ENCODE measurements at places on chromosomes 2 and 18. TPM values are rescaled to one million over a fixed set of nuclear protein-coding genes. Genes with fewer than 3 reads are reported as not detected.

GRCh38 chr2:231341100-231341499, 54.4 kb upstream of the B3GNT7 start:
- no peak for DNase-seq

- no peak for DNase-seq
Measured at GRCh38 chr18:41645589-41646360, 309.3 kb upstream of the PIK3C3 start.

- DNase-seq: no peak
Measured at GRCh38 chr2:121888189-121888557, 132.7 kb downstream of the TSN start.

GRCh38 chr18:31429623-31430022, 17.9 kb upstream of the DSG3 start:
- no peak for DNase-seq

Gene CDK15
- total RNA-seq: 6.4 TPM

DNA sequence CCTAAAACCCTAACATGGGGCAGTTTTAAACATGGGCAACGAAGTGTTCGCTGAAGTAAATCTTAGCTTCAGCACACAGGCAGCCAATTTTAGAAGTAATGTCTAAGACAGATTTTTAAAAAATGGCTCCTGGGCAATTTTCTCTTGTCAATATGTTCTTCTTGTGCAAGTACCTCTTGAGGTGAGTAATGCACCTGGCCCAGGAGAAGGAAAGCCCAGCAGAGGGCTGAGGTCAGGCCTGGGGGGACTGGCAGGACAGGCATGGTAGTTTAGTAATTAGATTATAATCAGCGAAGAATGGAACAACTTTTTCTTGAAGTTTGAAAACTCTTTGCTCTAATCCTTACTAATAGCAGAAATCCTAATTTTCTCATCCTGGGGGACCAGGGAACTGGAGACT, 77.6 kb downstream of the SPRED2 start:
- DNase-seq: no peak

DNA sequence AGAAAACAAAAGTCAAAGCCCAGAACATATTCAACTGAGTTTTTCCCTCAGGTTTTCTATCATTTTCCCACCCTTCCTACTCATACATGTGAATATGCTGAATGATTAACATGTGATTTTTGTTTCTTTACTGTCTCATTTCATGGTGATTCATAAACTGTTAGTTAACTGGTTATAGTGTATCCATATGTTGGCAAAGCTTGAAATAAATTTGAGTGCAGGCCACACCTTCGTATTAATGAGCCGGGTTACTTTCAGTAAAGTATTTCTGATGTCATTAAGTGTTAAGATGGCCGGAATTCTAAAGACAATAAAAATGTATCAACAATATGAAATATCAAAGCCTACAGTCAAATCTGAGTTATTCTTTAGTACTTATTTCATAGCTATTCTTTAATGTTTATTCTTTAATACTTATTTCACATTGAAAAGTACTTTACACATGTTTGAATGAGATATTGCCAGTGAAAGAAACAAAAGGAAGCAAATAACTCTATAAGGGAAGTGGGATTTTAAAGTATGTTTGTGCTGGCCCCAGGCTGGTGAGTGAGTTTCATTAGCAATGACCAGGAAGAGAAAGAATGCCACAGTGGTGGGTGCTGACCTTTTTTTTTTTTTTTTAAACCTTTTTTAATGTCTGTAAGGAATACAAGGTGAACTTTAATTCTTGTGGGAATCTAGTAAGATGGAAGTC, 178.6 kb downstream of the NEDD4L start:
- DNase-seq: no peak

DNA sequence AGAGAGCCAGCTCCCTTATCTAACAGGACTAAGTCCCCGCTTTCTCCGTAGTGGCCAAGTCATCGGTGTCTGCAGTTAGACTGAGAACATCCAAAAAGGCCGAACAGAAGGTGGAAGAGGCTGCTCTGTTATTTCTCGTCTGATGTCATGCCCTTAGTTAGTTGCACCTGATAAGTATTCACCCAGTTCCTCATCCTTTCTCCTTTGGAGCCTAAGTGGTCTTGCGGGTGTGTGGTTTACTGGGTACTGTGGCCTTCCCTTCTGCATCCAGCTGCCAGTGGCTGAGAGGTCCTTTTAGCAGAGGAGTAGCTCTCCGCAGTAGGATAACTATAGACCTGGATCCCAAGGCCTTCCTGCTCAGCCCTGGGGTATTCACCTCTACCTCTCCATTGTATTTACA, 211.6 kb downstream of the BCL2 start:
- no peak for DNase-seq

DNA sequence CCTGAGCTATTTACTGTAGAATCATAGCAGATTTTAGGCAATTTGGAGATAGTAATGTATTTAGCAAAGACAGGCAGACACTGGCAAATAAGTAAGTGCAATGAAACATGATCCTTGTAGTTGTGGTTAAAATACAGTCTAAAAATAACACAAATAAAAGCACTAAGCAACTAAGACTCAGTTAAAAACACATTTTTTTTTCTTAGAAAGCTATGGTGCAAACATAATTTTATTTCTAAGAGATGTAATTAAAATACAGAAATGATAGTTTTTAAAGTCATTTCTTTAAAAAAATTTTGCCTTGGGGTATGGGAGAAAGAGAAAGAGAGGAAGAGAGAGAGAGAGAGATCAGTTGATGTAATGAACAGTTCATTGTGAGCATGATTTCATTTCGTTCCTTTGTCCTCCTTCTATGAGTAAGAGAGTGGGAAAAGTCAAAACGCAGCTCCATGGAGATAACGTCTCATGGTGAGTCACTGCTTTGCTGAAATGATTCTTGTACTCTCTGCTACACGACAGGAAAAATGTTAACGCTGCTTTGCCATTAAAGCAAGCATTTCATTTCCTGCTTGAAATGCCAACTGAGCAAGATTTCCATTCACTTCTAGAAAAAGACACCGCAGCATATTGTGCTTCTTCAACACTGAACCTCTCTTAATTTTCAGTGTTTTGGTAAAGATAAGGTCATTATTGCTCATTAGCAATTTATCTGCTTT, 61.3 kb upstream of the PGAP1 start:
- peak; percentile 91 for DNase-seq

DNA sequence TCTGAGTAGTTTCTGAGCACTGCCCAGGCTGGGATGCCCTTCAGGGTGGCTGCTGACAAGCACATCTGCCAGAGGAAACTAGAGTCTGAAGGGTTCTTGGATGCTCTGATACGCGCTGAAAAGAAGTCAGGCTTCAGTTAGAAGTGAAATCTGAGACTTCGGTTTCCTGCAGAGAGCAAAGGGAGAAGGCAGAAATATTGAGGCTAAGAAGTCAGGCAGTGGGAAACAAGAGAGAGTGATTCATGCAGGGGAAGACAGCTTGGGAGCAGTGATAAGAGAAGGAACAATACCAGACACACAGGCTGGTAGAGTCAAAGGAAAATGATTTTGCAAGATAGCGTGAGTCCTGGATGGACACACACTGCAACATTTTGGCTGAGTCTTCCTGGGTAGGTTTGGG, 51.0 kb upstream of the BOD1L2 start:
- no peak for DNase-seq

- no peak for DNase-seq
Measured at GRCh38 chr18:47898696-47899095, 31.8 kb downstream of the SMAD2 start.

Gene ARMC9
- total RNA-seq: 21.3 TPM

Gene CTDSP1
- total RNA-seq: 49.0 TPM

Gene TTC31
- total RNA-seq: 13.5 TPM

DNA sequence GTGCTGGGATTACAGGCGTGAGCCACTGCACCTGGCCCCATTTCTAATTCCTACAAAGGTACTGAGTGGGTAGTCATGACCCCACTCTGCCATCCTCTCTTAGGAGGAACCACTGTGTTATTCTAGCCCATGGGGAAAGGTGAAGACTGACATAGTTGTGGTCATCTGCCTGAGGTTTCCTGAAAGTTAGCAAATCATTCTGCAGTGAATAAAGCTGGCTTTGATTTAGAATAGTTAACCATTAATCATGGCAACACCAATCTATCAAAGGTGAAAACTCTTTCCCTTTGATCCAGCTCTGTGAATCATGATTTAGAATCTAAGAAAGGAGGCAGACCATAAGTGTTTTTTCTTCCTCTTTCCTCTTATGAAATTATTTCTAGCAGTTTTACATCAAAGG, 50.8 kb downstream of the SUMO1 start:
- peak; percentile 87 for DNase-seq

Gene NTSR2
- not detected for total RNA-seq

DNA sequence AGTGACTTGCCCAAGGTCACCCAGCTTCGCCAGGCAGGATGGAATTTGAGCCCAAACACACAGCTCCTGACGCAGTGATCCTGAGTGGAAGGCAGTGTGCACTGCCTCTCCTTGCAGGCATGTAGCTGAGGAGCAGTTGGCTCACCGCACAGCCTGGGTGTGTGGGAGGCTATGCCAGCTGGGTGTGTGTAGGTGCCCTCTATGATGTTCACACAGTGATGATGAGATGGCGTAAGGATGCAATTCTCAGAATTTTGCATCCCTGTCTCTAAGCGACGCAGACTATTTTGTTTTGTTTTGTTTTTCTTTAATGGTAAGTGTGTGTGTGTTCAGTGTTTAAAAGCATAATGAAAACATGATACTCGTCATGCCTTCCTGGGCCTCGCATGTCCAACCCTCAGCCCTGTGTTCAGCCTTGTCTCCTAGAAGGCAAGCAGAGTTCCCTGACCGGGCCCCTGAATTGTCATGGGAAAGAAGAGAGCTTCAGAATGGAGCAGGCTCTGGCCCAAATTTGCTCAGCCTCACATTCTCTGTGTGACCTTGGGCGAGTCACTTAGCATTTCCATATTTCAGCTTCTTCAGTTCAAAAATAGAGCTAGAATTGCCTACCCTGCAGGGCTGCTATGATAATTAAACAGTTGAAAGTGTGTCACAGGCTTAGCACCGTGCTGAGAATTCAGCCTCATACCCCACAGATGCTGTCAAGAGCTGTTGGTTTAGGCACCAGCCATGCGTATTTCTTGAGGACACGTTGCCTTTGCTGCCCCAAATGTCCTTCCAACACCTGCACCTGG, 603.6 kb upstream of the RAB6C start:
- DNase-seq: no peak

Gene IKZF2
- 1.8 TPM for total RNA-seq

- no peak for DNase-seq
Measured at GRCh38 chr2:39706312-39706711, 40.6 kb downstream of the TMEM178A start.

DNA sequence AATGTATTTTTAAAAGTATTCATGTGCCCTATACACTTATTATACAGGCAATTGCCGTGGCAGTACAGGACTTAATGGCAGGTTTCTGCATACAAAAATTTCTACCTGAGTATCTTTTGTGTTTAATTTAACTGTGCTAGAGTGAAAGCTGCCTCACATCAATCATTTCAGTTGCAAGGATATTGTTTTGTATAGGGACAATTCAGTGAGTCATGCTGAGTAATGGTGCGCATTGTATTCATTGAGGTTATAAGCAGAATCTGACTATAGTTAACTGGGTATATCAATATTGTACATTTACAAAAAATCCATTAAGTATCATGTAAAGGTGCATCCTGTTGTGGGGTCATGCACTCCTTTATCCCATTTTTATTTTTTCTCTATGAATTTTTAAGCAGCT, 121.5 kb downstream of the GCA start:
- DNase-seq: no peak

GRCh38 chr2:236888794-236889780, 196.6 kb upstream of the COPS8 start:
- DNase-seq: no peak

Gene NEU2
- not detected for total RNA-seq

GRCh38 chr2:68251855-68252399, 405 bp downstream of the PPP3R1 start:
- no peak for DNase-seq

Gene MRO
- total RNA-seq: not detected

GRCh38 chr2:71531522-71532047, 78.2 kb downstream of the DYSF start:
- no peak for DNase-seq

Gene FHL2
- total RNA-seq: 326 TPM

Gene REL
- 3.0 TPM for total RNA-seq

Gene SP9
- 0.06 TPM for total RNA-seq

- DNase-seq: no peak
Measured at GRCh38 chr18:6366776-6367175, 47.9 kb downstream of the L3MBTL4 start.

DNA sequence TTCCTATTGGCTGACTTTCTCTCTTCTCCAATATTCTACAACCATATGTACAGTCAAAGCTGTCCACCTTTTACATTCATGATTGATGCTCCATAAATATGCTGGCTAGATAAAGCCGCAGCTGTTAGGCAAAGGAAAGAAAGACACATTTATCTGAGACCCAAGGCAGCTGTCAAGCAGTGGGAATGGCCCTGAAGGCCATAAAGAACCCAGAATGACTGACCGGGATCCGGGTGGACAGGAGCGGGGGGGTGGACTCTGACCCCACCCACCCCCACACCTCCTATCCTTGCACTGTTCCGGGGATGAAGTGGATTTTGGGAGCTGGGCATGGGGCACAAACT, 116.4 kb downstream of the RTP5 start:
- DNase-seq: no peak

DNA sequence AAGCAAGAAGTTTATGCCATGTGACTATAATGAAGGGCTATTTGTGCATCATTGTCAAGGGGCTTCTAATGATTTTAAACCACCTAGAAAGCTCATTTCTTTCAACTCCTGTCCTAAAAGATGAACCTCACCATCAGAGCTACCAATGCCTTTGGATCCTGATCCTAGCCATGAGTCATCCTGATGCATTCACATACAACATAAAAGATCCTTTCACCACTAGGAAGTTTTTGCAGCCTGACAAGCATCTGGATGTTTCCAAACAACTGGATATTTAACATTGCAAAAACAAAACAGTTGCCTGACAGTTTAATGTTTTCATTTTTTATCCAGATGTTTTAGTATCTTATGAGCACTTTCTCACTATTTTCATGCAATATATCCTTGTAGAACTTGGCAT, 425.3 kb downstream of the MBD2 start:
- no peak for DNase-seq

- DNase-seq: no peak
Measured at GRCh38 chr2:68857855-68858456, 13.2 kb downstream of the BMP10 start.
